IPS-NIHi11 (cell line): ENCODE measurements at places on chromosomes 4 and X.

DNA sequence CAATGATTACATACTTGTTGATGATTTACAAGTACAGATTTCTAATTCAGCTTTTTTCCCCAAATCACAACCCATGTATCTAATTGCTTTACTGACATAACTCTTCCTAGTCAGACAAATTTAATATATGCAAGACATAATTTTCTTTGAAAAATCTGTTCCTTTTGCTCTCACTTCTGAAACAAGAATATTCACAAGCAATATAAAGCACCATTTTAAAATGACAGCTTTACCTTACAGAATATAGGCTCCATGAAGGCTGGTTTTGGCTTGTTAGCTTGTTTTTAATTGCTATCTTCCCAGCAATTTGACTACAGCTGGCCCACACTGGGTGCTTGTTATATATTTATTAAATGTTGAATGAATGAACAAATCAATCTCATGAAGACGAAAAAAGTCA is 24.5 kb downstream of the GPM6A start:
- DNase-seq: no peak

DNA sequence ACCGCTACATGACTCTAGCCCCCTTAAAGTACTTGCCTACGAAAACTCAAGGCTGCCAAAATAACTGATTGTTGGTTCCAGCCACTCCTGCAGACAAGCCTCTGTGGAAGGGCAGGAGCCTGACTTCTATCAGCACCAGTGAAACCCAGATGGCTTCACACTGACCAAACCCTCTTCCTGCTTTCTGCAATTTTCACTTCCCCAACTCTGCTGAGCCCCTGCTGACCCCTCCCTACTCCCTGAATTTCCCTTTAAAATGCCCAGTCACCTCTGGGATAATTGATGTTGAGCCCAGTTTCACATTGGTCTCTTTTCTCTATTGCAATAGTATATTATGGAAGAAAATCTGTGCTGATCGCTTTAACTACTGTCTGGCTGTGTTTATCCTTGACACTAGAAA is 61.6 kb upstream of the STS start:
- no peak for DNase-seq

- DNase-seq: no peak
These were observed 262.2 kb downstream of the ARHGAP10 start for GRCh38 chr4:147994076-147994475.

DNA sequence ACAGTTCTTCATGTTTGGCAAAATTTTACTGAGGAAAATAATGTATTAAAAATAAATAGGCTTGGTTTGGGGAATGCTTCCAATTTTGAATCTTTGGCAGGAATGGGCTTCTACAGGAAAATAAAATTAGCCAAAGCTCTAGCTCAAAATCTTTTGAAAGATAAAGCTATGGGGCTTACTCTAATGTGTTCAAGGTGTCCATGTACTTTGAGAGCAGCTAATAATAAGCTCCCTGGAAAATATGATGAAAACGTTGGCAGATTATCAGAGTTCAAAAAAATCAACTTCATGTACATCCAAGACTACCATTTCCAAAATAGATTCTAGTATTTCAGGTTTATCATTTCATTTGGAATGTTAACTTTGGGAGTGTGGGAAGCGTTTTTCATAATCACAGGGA is 158.4 kb downstream of the EMCN start:
- DNase-seq: no peak

DNA sequence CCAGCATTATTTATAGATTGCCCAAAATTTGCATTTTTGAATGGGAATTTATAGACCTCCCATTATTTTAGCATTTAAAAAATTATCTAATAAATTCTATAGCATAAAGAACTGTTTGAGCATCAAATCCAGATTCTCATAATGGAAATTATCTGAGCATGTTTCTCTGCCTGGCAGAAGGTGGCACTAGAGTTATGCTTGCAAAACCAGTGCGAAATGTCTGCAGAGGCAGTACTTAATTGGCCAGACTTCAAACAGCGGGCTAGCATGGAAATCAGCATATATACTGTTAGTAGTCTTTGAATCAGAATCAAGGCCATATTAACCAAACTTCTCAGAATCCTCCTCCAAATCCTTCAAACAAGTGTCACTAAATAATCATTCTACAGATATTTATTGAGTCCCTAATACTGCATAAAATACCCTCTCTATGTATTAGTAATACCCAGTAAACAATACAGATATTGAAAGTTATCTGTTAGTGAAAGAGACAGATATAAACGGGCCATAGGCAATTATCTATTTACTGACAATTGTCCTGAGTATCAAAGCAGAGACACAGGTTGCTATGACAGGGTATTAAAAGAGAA is 78.7 kb upstream of the DCLK2 start:
- peak; percentile 68 for DNase-seq
